Activated naive CD8-positive, alpha-beta T cell treated with anti-CD3 and anti-CD28 coated beads, Interleukin-2, amount 50 U/mL, for 16 hours (primary cell): ENCODE measurements at places on chromosomes 4 and X.

DNA sequence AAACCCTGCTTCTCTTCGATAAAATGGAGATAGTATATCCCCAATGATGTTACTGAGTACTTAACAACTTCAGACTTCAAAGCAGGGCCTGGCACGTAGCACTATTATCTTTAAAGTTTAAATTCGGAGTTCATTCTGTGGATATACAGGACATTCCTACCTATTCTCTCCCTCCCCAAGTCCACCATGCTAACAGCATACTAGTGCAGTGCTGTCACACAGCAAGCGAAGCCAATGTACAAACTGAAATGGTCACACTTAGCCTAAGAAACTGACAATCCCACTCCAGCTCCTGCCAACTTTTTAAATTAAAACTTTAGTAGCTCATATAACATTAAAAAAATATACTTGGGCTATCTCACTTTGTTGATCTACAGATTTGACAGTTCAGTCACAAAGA lies 1.2 kb upstream of the DNAJB14 start:
- DNase-seq = no peak

DNA sequence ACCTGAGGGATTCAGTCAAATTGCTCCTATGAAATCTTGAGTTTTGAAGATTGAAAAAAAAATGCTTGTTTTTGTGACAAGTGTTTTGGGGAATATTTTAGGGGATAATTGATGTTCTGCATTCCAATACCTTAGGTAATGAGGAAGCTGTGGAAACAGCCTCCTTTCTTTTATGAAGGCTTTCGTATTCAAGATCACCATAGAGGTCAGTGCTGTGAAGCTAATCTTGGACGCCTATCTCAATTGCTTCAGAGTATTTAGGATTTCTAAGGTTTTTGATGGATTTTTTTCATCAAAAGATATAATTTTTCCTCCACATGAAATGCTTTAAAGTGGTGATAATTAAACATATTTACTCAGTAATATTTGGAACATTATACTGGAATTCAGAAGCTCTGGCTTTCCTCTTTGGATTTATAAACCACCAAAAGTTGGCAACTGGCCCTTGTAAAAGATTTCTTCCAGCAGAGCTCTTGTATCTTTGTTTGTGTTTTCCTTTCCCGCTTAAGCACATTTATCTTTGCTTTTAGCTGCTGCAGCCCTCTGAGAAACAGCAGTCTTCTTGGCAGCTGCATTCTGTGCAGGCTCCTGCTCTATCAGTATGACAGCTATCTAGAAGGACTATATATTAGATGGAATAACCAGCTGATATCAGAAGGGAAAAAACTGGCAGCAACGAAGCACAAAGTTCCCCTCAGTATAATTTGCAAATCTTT lies 63.7 kb downstream of the HMGB2 start:
- no peak for DNase-seq

- no peak for DNase-seq
Measured at GRCh38 chrX:49932791-49933190, 10.4 kb downstream of the CLCN5 start.

DNA sequence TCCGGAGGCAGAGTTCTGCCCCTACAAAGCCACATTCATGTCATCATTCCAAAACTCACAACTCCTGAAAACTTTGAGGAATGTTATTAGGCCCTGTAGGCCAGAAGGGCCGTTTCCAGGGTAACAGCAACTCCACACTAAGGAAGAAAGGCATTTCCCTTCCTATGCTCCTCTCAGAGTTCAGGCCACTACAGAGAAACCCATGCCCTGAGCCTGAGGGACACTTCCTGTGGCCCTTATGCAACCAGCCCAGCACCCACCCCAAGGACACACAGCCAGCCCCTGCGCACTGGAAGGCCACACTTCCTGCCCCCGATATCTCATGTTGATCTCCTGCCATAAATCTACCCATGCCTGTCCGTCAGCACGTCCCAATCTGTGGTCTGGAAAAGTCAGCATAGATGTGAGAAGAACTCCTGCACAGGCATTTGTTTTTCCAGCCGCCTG lies 289.3 kb downstream of the BCOR start:
- no peak for DNase-seq

DNA sequence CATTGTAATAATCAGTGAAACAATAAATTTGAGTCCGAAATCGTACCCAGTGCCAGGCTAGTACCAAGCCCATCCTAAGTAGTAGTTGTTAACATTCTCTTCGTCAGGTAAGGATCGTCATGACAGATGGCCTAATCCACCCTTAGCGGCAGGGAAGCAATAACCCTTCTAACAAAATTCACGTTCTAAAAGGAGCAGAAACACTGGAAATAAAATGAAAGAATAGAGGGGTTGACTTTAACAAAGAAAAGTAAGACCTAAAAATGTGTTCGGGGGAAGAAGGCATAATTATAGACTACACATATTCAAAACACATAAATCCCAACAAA lies 142.7 kb downstream of the CPEB2 start:
- no peak for DNase-seq

DNA sequence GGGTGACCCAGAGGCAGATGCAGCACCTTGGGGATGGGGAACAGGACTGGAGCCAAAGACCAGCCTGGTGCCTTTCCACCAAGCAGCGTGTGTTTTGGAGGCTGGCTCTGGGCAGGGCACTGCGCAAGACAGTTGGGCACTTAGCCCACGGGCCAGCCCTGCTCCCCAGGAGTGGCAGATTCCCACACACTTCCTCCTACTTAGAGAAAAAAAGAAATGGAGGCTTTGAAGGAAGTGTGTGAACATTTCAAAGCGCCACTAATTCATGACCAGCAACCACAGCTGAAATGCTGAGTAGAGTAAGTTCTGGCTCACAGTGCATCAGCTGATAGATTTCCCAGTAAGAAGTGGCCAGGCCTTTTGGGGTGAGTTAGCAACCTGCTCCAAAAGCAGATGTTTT lies 54.9 kb upstream of the LGI2 start:
- DNase-seq = no peak

GRCh38 chr4:85475631-85476233 lies 782 bp downstream of the ARHGAP24 start:
- no peak for DNase-seq

GRCh38 chr4:23789762-23790161 lies 100.1 kb downstream of the PPARGC1A start:
- DNase-seq = no peak

DNA sequence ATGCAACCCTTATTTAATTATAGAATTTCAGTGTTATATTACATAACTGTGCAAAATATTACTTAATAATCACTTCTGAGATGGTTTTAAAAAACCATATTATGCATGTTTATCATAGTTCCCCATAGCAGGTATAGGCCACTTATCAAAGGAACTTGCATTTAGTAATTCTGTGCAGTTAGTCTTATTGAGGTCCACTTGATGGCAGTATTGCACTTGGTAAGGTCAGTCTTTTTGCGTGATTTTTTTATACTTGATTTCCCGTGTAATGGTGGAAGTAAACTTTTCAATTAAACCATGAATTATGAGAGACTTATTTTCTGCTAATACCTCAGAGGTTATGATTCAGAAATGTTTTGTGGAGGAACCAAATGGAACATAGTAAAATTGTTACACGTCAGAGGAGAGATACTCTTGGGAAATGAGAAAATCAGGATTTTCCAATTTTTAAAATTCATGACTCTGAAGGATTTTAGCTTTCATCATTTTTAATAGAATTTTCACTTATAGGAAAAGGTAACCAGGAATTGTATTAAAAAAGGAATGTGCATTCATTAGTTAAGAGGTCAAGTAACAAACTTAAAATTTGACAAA lies 230.0 kb downstream of the CCSER1 start:
- DNase-seq = no peak

DNA sequence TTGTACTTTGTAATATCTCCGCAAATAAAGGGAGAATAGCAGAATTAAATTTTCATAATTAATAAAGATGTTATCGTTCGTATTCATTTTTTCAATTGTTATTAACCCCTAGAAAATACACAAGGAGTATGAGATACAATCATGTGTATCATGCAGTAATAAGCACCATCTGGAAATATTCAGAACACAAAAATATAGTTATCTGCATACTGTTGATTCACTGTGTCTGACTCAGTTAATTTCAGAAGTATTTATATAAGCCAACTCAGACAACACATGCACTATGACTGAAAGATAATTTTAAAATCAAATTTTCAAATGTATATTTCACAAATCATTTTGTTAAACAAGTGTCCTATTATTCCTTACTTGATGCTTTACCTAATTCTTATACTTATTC lies 1954.8 kb downstream of the ARAP2 start:
- no peak for DNase-seq

DNA sequence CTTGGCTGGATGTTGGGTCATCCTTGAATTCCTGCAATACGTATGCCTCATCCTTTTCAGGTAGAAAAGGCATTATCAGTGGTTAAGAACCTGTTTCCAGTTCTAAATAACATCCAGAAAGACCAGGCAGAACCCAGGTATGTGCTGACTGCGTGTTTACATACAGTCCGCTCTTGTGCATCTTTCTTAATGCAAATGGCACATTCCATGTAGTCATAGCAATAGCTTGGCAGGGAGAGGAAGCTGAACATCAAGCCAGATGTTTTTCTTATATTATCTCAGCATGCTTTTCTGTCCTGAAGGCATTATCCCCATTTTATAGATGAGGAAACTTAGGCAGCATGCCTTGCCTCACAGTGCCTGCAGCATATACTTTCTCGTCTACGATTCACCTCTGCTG lies 2.1 kb downstream of the DCLK2 start:
- no peak for DNase-seq

GRCh38 chr4:128564081-128564630 lies 245.3 kb upstream of the JADE1 start:
- DNase-seq = no peak

DNA sequence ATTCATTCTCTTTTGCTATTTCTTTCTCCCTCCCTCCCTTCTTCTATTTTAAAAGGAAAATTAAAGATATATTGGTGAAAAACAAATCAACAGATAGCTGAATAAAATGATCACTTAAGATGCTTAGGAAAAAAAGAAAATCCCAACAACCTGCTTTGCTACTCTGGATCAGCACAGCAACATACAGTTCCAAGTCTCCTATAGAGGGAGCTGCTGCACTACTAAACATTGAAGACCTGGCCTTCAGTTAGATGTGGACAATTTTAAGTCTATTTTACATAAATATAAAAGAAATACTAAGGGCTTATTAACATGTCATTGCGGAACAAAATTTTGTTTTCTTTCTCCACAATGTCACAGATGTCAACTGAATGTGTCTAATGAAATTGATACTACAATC lies 226.4 kb downstream of the MAGEB5 start:
- no peak for DNase-seq

- DNase-seq = no peak
Measured at GRCh38 chrX:128021566-128021965, 30.6 kb downstream of the ACTRT1 start.

- DNase-seq = no peak
Measured at GRCh38 chrX:41300758-41301437, 33.1 kb upstream of the DDX3X start.

DNA sequence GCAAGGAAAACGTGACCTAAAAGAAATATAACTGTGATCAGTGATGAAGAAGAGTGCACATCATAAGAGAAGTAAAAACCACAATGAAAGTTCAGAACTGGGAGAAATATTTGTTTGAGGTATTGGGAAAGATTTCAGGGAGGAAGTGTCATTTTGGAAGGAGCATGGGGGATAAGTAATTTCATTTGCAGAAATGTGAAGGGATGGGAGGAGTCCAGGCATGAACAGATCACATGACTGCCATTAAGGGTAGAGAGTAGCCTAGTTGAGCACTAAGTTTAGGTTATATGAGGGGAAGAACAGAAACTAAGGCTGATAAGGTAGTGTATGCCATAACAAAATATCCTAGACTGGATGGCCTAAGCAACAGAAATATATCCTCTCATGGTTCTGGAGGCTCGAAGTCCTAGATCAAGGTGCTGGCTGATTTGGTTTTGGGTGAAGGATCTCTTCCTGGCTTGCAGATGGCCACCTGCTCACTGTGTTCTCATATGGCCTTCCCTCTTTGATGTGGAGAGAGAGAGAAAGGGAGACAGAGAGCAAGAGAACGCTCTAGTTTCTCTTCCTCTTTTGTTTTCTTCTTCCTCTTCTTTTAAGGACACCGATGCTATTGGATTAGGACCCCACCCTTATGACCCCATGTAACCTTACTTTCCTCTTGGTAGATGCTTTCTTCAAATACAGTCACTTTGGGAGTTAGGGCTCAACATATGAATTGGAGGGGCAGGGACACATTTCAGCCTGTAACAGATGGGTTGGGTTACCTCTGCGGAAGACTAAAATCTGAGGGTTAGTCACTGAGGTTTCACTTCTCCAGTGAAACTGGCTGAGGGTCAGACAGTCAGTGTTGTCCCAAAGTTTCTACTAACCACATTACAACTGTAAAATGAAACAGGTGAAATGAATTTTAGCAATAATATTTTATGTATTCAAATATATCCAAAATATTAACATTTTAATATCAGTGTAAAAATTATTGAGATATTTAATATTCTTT lies 77.9 kb downstream of the EGF start:
- no peak for DNase-seq

DNA sequence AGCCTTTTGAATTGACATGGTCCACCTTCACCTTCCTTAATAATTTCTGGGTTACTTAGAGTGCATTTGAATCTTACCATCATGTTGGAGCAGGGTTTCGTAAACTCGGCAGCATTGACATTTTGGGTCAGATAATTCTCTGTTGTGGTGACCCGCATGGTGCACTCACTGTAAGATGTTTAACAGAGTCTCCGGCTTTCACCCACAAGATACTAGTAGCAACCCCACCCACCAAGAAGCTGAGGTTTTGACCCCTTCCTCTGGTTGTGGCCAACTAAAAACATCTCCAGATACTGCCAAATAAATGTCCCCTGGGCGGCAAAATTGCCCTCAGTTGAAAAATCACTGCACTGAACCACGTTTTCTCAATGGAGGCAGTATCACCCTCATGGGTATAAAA lies 62.7 kb downstream of the CHST7 start:
- no peak for DNase-seq

- DNase-seq = no peak
Measured at GRCh38 chr4:16835597-16836247, 62.7 kb downstream of the LDB2 start.

DNA sequence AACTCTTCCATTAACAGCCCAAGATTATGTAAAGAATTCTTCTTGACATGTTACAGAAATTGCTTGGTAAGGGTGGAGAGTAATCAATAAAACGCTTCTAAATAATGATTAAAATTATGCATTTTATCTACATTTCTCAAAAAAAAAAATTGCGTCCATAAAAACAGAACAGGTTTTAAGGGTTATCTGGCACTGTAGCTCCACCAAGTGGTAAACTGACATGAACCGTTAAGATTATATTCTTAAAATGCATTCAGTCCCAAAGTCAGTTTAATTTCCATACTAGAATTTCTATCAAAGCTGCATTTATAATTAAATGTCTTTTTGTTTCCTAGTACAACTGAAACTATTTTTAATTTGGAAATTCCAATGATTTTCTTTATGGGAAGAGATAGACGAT lies 214.0 kb upstream of the UGT8 start:
- DNase-seq = no peak
